ENCODE measurements at places on chromosomes 7 and 10. TPM values are rescaled to one million over a fixed set of nuclear protein-coding genes. Genes with fewer than 3 reads are reported as not detected.

The SPDYE8 gene
- total RNA-seq, result not detected

The ZNF777 gene
- total RNA-seq, result 10.2 TPM

The TSPAN15 gene
- total RNA-seq, result 55.6 TPM

The SPOCK2 gene
- total RNA-seq, result 0.33 TPM

The FRMD4A gene
- 26.8 TPM for total RNA-seq

The CSTF2T gene
- total RNA-seq, result 32.3 TPM
